Psoas muscle (tissue), 8 donors: ENCODE measurements at places on chromosomes 13 and 19.

DNA sequence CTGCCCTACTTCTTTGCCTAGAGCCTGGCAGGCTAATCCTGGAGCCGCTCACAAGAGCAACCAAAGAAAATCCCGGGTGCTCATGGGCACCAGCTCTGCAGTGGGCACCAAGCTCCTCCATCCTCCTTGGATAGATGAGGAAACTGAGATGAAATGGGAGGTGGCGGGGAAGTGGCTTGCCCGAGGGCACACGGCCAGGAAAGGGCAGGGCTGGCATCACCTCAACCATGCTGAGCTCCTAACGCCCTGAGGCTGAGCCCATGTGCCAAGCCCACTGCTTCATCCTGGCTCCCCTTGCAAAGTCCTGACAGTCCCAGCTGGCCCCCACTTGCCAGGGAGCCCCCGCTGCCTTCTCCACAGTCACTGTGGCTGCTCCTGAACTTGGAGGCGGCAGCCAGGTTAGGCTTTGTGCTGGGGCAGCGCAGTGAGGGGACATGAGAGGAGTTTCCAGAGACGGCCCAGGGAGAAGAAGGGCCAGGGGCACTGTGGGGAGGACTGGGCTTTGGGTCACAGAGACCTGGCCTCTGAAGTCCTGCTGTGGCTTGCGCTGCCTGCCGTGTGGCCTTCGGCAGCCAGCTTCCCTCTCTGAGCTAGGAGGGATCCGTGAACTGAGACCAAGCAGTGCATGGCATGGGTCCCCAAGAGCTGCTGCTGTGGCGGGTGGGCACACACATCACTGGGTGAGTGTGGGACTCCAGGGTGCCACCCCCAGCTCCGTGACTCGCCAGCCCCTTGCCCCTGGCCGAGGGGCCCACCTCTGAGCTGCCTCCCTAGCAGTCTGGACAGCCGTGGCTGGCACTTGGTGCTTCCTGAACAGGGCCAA lies 17.5 kb downstream of the TMED1 start:
- H3K27ac ChIP-seq, result peak overlapping the region; percentile 36
- no peaks in the 10 kb centered on the region for H3K4me1 ChIP-seq
- DNase-seq, result no peak
- no peak overlapping the region for H3K4me3 ChIP-seq

DNA sequence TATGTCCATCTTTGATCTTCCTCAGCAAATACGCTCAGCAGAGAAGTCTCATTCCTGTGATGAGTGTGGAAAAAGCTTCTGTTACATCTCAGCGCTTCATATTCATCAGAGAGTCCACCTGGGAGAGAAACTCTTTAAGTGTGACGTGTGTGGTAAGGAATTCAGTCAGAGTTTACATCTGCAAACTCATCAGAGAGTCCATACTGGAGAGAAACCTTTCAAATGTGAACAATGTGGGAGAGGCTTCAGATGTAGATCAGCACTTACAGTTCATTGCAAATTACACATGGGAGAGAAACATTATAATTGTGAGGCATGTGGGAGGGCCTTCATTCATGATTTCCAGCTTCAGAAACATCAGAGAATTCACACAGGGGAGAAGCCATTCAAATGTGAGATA lies 5.7 kb upstream of the ZNF284 start:
- no peak for DNase-seq
- H3K27me3 ChIP-seq, result no peaks in the 10 kb centered on the region
- H3K4me1 ChIP-seq, result peaks cover 2% of the 10 kb centered on the region
- no peak overlapping the region for H3K27ac ChIP-seq
- peaks cover 68% of the 10 kb centered on the region for H3K36me3 ChIP-seq
- no peak overlapping the region for H3K4me3 ChIP-seq

- peak overlapping the region; percentile 71 for H3K4me3 ChIP-seq
- H3K4me1 ChIP-seq, result peaks cover 15% of the 10 kb centered on the region
- no peaks in the 10 kb centered on the region for H3K36me3 ChIP-seq
- peak; percentile 97 for DNase-seq
- no peaks in the 10 kb centered on the region for H3K27me3 ChIP-seq
- peak overlapping the region; percentile 95 for H3K27ac ChIP-seq
These were observed 19.9 kb downstream of the SBK2 start for GRCh38 chr19:55516878-55517620.

DNA sequence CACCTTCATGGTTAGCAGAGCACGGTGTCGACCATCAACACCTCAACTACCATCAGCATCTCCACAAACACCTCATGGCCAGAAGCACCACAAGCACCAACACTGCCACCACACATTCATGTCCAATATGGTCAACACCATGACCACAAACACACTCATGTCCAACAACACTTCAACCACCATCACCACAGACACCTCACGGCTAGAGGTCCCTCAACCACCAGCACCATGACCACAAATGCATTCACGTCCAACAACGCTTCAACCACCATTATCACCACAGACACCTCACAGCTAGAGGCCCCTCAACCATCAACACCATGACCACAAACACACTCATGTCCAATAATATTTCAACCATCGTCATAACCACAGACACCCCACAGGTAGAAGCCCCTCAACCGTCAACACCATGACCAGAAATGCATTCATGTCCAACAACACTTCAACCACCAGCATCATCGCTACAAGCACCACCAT lies 10.2 kb downstream of the TRAPPC5 start:
- no peak overlapping the region for H3K4me3 ChIP-seq
- no peak overlapping the region for H3K27ac ChIP-seq

DNA sequence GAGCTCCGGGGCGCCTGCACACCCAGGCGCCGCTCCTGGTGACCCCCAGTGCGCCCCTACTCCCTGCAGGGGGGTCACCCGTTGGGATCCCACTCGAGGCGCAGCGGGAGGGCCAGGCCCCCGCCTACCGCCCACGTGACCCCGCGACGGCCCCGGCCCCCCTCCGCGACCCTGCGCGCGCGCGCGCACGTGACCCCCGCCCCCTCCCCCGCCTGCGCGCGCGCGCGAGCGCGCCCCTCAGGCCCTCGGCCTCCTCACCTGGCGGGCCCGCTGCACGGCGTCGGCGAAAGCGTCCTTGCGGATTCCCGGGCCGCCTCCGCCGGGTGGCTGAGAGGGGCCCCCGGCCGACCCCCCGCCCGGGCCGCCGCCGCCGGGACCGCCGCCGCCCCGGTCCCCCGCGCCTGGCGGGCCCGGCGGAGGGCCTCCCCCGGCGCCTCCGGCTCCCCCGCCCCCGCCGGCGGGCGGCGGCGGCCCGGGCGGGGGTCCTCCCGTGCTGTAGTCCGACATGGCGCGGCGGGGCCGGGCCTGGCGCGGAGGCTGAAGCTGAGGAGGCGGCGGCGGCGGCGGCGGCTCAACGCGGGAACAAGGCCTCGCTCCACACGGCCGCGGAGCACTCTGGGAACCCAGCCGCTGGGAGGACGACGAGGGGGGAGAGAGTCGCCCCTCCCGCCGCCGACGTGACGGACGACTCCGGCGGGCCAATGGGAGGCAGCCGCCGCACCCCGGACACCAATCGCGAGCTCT lies at the start of gene KHSRP:
Gene KHSRP, minus strand, starts transcription at position 617 of the 744 bp plus-strand sequence. Its CDS starts 110 bp downstream, at position 507.
- peak within 1 kb of the TSS; percentile 86 for H3K27ac ChIP-seq
- peak; percentile 65 for DNase-seq
- peak within 1 kb of the TSS; percentile 93 for H3K4me3 ChIP-seq
- no peaks in the 10 kb centered on the region for H3K36me3 ChIP-seq
- H3K4me1 ChIP-seq, result peaks cover 16% of the 10 kb centered on the region

GRCh38 chr13:31409678-31410356 lies 210.0 kb downstream of the B3GLCT start:
- H3K27me3 ChIP-seq, result no peaks in the 10 kb centered on the region
- DNase-seq, result no peak
- no peaks in the 10 kb centered on the region for H3K4me1 ChIP-seq
- no peak overlapping the region for H3K4me3 ChIP-seq
- no peaks in the 10 kb centered on the region for H3K36me3 ChIP-seq
- H3K27ac ChIP-seq, result no peak overlapping the region

- no peaks in the 10 kb centered on the region for H3K4me1 ChIP-seq
- H3K4me3 ChIP-seq, result no peak overlapping the region
- H3K27ac ChIP-seq, result no peak overlapping the region
These were observed 11.7 kb downstream of the NECTIN2 start for GRCh38 chr19:44857837-44858236.
